ENCODE measurements at places on chromosomes 4 and X. TPM values are rescaled to one million over a fixed set of nuclear protein-coding genes. Genes with fewer than 3 reads are reported as not detected.

DNA sequence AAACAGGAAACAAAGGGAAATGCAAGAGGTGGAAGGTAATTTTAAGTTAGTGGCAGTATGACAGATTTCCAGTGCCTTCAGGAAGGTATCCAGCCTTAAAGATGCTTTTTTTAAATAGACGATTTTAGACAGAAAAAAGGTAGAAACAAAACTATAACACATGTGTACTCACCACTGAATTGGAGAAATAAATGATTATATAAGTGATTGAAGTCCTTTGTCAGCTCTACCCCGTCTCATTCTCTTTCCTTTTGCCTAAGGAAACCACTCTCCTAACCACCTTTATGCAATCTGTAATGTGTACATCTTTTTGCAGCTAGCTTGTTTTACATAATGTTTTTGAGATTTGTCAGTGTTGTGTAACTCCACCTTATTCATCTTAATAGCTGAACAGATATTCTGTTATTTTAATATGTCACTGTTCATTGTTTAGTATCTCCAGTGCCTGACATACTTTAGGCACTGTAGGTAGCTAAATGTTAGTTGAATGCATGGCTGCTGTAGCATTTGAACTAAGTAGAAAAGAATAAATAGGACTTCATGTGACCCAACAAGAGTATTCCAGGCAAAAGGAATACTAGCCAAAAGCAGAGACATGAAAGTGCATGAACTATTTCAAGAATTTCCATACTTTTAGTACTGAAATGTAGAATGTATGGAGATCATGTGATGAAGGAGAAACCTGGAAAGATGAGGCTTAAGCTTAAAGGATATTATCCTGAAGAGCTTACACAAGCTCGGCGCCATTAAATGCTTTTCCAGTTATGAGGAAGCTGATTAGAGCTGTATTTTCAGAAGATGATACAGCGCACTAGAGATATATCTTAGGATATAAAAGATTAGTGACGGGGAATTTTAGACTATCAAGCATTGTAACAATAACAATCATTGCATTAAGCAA, 865 bp downstream of the FAM200B start:
- DNase-seq = no peak
- H3K4me1 ChIP-seq = peaks cover 51% of the 10 kb centered on the region
- no peaks in the 10 kb centered on the region for H3K27me3 ChIP-seq

- no peak overlapping the region for H3K27ac ChIP-seq
- H3K4me3 ChIP-seq = peak overlapping the region; percentile 51
- peaks cover 19% of the 10 kb centered on the region for H3K4me1 ChIP-seq
- DNase-seq = no peak
- peaks cover 4% of the 10 kb centered on the region for H3K36me3 ChIP-seq
Observed at GRCh38 chrX:49187028-49187394, 838 bp upstream of the PRICKLE3 start.

- H3K27me3 ChIP-seq = no peaks in the 10 kb centered on the region
- peaks cover 32% of the 10 kb centered on the region for H3K4me1 ChIP-seq
- no peak for DNase-seq
- H3K36me3 ChIP-seq = peaks cover 5% of the 10 kb centered on the region
Observed at GRCh38 chr4:153541456-153542096, 75.4 kb downstream of the TMEM131L start.

GRCh38 chrX:129825746-129826505, 17.8 kb downstream of the ZDHHC9 start:
- H3K27ac ChIP-seq = peak overlapping the region; percentile 44
- no peaks in the 10 kb centered on the region for H3K27me3 ChIP-seq
- no peak overlapping the region for H3K4me3 ChIP-seq
- DNase-seq = no peak
- peaks cover 18% of the 10 kb centered on the region for H3K36me3 ChIP-seq

- H3K36me3 ChIP-seq = no peaks in the 10 kb centered on the region
- no peak for DNase-seq
- no peaks in the 10 kb centered on the region for H3K4me1 ChIP-seq
Observed at GRCh38 chr4:1409079-1409478, 2.8 kb upstream of the NKX1-1 start.

DNA sequence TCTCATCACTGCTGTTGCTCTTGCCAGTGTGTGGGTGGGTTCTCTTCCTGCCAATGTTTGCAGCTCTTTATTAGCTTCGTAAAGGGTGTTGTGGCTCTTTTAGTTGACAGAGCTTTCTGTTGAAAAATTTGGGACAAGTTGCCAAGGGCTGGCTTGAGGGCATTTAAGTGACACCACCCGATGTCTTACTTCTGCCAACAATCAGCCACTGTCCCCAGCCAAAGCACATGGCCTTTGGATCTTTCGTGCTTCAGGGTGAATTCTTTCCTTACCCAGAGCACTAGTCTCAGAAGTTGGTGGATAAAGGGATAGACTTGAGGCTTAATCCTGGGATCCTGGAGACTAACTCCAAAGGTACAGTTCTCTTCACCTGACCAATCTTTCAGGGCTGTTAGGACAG, 113.6 kb downstream of the SOX3 start:
- peaks cover 2% of the 10 kb centered on the region for H3K36me3 ChIP-seq
- no peaks in the 10 kb centered on the region for H3K4me1 ChIP-seq
- no peak overlapping the region for H3K27ac ChIP-seq
- no peak overlapping the region for H3K4me3 ChIP-seq
- H3K27me3 ChIP-seq = no peaks in the 10 kb centered on the region

- H3K4me3 ChIP-seq = no peak overlapping the region
- H3K36me3 ChIP-seq = no peaks in the 10 kb centered on the region
- no peak overlapping the region for H3K27ac ChIP-seq
- H3K27me3 ChIP-seq = no peaks in the 10 kb centered on the region
- no peak for DNase-seq
Observed at GRCh38 chr4:142595222-142595871, 250.8 kb downstream of the INPP4B start.

DNA sequence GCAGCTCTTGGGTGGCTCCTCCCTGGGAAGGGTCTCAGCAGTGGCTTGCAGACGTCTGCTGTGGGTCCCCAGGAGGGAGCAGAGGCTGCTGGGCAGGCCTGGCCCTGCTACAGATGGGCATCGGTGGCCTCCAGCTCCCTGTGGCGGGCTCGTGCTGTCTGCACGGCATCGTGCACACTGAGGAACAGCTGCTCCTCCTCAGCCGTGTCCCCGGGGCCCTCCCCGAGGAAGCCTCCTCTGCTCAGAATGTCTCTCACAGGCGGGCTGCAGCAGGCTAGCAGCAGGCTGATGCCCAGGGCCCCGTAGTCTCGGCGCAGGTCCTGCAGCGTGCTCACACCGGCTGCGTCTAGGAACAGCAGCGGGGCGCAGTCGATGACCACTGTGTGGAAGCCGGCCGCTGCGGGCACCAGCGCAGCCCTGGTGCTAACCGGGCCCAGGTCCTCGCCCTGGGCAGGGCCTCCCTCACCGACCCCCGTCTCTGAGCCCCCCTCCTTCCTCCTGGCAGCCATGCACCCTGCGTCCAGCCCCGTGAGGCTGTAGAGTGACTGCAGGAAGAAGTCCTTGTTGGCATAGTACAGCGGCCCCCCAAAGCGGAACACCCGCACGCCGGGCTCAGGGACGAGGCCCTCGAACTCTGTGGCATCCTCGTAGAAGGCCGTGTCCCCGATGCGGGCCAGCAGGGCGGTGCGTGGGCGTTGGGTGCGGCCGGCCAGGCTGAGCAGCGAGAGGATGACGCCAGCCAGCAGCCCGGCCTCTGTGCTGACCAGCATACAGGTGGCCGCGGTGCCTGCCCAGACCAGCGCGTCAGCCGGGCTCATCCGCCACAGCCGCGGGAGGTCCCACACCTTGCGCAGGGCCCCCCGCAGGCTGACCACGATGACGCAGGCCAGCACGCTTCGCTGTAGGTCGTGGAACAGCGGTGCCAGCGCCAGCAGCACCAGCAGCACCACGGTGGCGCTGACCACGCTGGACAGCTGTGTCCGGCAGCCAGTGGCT, 2.2 kb downstream of the IDUA start:
- peaks cover 22% of the 10 kb centered on the region for H3K4me1 ChIP-seq
- no peaks in the 10 kb centered on the region for H3K36me3 ChIP-seq
- no peak overlapping the region for H3K27ac ChIP-seq
- no peak overlapping the region for H3K4me3 ChIP-seq
- no peak for DNase-seq
- H3K27me3 ChIP-seq = no peaks in the 10 kb centered on the region

GRCh38 chr4:132863619-132864018, 285.5 kb upstream of the PCDH10 start:
- H3K4me1 ChIP-seq = no peaks in the 10 kb centered on the region
- no peaks in the 10 kb centered on the region for H3K27me3 ChIP-seq
- H3K27ac ChIP-seq = no peak overlapping the region
- H3K36me3 ChIP-seq = no peaks in the 10 kb centered on the region
- H3K4me3 ChIP-seq = no peak overlapping the region

- H3K36me3 ChIP-seq = peaks cover 8% of the 10 kb centered on the region
- peaks cover 13% of the 10 kb centered on the region for H3K4me1 ChIP-seq
- DNase-seq = no peak
Observed at GRCh38 chrX:154436374-154436982, 476 bp upstream of the GDI1 start.

GRCh38 chr4:113919611-113920010, 59.8 kb downstream of the ARSJ start:
- H3K27me3 ChIP-seq = no peaks in the 10 kb centered on the region
- no peak for DNase-seq
- no peaks in the 10 kb centered on the region for H3K4me1 ChIP-seq
- no peaks in the 10 kb centered on the region for H3K36me3 ChIP-seq

Gene PCYT1B
- 32.3 TPM for total RNA-seq

Gene PRRG1
- total RNA-seq = 8.0 TPM

Gene TMEM271
- total RNA-seq = 0.32 TPM

Gene BST1
- total RNA-seq = 1.1 TPM

Gene FABP2
- total RNA-seq = not detected
